T-cell (primary cell): ENCODE measurements at places on chromosomes 13 and 19. TPM values are rescaled to one million over a fixed set of nuclear protein-coding genes. Genes with fewer than 3 reads are reported as not detected.

DNA sequence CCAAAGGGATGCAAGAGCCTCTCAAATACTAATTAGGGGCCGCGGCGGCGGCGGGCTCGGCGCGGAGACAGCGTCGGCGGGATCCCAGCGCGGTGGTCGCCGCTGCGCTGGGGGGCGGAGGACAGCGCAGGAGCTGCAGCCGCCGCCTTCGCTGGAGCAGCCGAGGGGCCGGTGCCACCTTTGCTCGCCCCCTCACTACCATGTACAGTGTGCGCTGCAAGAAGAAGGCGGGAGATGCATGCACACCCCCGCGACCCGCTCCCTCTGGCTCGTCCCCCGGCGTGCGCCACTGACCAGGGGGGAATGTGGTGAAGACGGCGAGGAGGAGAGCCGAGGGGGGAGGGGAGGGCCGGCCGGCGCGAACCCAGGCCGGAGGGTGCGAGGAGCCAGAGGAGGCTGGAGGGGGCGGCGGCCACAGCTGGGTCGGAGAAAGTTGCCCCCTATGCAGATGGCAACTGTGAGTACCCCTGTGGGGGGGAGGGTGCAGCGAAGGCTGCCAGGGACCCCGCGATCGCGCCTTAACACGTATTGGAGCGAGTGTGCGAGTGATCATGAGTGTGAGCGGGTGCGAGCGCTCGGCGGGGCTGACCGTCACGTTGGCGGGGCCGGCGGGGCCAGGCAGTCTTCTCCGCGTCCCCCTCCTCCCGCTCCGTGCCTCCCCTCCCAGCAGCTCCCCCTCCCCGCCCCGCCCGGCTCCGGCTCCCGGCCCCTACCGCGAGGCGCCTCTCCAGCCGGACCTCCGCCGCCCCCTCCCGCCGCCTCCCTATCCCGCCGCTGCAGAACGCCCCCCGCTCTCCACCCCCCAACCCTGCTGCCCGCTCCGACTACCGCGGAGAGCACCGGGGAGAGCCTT lies 808 bp downstream of the SLITRK5 start:
- H3K4me1 ChIP-seq, result peaks cover 23% of the 10 kb centered on the region
- no peak overlapping the region for H3K27ac ChIP-seq
- peaks cover 16% of the 10 kb centered on the region for H3K27me3 ChIP-seq
- H3K36me3 ChIP-seq, result no peaks in the 10 kb centered on the region

DNA sequence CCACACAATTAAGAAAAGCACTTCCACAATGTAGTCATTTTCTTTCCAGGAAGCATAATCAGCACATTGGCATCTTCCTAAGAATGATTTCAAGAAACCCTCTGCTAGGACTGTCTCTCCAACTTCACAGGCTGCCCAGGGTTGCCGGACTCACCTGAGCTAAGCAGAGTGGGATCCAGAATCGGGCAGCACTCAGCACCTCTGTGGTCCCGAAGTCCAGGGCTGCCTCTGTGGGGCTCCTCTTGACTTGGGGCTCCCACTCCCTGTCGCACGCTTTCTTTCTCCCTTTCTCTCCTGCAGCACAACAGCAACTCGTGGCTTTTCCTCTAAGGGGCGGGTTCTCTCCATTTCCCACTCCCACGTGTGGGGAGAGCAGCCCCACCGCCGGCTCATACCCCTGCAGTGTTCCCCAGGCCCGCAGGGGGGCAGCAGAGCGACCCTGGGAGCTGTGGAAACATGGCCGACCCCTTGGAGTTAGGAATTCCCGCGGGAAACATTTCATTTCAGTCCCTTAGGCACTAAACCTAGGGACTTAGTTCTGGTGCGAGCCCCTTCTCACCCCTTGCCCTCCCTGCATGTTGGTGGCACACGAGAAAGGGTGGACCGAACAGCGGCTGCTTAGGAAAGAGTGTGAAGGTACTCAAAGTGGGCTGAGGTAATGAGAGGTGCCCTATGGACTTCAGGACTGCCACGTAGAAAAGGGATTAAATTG lies at the start of gene TMEM272:
TSS of gene TMEM272 (minus strand) at position 316 of the 712 bp plus-strand sequence. CDS start 6,647 bp downstream, outside the sequence.
- H3K27ac ChIP-seq, result no peak within 1 kb of the TSS
- H3K4me1 ChIP-seq, result peaks cover 6% of the 10 kb centered on the region
- no peak within 1 kb of the TSS for H3K4me3 ChIP-seq
- peak; percentile 39 for DNase-seq
- H3K27me3 ChIP-seq, result peaks cover 10% of the 10 kb centered on the region

- peaks cover 4% of the 10 kb centered on the region for H3K27me3 ChIP-seq
- no peaks in the 10 kb centered on the region for H3K36me3 ChIP-seq
- no peak overlapping the region for H3K4me3 ChIP-seq
- DNase-seq, result no peak
- H3K4me1 ChIP-seq, result no peaks in the 10 kb centered on the region
Measured at GRCh38 chr19:51726049-51726448, 2.3 kb upstream of the HAS1 start.

- no peak overlapping the region for H3K4me3 ChIP-seq
- DNase-seq, result peak; percentile 58
- H3K36me3 ChIP-seq, result no peaks in the 10 kb centered on the region
- H3K27me3 ChIP-seq, result peaks cover 53% of the 10 kb centered on the region
Measured at GRCh38 chr19:50679177-50680125, 30.2 kb downstream of the C19orf81 start.

DNA sequence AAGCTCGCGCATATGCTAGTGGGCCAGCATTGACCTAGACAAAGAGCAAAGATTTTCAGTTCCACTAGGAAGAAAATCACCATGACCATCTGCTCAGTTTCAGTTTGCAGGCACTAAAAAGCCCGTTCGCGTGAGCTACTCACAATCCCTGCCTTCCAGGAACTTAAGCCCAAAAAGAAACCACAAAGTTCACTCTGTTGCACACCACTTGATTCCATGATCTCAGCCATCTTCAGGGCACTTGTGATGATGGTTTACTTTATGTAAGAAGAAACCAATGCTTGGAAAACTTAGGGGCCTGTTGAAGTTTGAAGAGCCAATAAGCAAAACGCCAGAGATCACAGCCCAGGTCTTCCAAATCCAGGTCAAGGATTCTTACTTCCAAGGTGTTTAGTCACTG lies 45.0 kb upstream of the SLC15A1 start:
- no peak overlapping the region for H3K27ac ChIP-seq
- H3K36me3 ChIP-seq, result no peaks in the 10 kb centered on the region
- H3K27me3 ChIP-seq, result no peaks in the 10 kb centered on the region
- H3K4me1 ChIP-seq, result no peaks in the 10 kb centered on the region
- DNase-seq, result no peak

Gene GEMIN7
- total RNA-seq, result 22.7 TPM

Gene CLEC11A
- total RNA-seq, result 1.4 TPM

Gene KIR2DL4
- not detected for total RNA-seq

Gene NKPD1
- 1.3 TPM for total RNA-seq
